ENCODE measurements at places on chromosomes 13 and 19.

DNA sequence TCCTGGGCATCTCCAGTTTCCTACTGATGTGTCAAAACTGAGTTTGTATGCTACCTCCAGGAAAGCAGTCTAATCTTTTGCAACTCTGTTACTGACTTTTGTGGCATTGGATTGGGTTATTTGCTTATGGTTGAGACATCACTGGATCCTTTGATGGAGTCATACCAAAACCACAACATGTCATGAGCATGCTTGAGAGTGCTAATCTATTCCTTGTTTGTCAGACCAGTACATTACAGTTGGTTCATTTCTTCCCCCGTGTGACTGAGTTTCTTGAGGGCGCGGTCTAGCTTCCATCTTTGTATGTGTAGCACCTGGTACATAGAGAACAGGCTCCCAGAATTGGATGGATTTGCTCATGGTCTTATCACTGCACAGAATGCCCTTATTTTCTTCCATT lies 43.2 kb downstream of the SUGT1 start:
- no peak for DNase-seq

GRCh38 chr19:38837656-38838121 lies 6.1 kb upstream of the ECH1 start:
- no peak for DNase-seq

DNA sequence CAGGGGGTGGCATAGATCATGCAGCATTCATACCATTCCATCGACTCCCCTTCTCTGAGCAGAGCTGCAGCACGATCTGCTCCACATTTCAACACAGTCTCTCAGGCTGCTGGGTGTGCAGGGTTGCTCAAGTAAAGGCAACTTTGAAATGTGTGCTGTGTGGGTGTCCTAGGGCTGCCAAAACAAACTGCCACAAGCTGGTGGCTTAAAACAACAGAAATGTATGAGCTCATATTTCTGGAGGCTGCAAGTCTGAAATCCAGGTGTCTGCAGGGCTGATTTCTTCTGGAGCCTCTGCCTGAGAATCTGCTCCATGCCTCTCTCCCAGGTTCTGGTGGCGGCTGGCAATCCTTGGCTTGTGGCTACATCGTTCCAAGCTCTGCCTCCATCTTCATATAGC lies 63.7 kb upstream of the WDFY2 start:
- no peak for DNase-seq

GRCh38 chr19:35742121-35742724 lies at the start of gene IGFLR1:
TSS of gene IGFLR1 (minus strand) at chr19:35742452. CDS start at chr19:35741180, 1,272 bp downstream.
- DNase-seq, result no peak

GRCh38 chr13:98519976-98520375 lies 56.9 kb downstream of the STK24 start:
- no peak for DNase-seq

- no peak for DNase-seq
Measured at GRCh38 chr13:114112826-114113322, 19.5 kb downstream of the RASA3 start.

- DNase-seq, result no peak
Measured at GRCh38 chr13:73351730-73352129, 292.9 kb downstream of the KLF5 start.

- no peak for DNase-seq
Measured at GRCh38 chr19:8904597-8904996, 72.4 kb downstream of the MBD3L1 start.

DNA sequence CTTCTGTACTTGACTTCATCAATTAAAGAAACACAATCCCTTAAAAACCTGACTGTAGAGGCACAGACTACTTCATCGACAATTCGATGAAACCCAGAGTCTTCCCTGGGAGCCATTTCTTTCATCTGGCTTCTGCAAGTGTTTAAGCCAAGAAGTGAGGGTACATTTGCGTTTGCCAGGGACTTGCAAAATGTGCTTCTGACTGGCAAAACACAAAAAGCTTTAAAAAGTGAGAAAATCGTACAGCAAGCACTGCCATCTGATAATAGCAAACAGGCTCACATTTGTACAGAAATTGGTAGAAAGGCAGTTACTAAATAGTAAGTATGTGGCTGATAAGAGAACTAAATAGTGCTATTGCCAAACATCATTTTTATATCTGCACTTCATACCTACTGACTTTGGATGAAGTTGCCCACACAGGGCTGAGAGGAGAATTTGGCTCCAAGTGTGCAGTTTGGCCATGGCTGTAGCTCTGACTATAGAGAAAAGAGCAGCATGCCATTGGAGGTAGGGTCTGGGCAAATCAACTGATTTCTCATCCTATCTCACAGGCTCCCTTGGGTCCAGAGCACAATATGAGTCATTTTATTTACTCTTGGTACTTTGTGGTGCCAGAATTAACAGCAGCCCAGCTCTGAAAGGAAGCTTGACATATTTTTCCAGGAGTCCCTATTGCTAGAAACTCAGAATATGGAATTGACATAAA lies 358.1 kb downstream of the OXGR1 start:
- DNase-seq, result no peak

- DNase-seq, result no peak
Measured at GRCh38 chr13:46926916-46927590, 30.2 kb upstream of the HTR2A start.

- no peak for DNase-seq
Measured at GRCh38 chr19:33399745-33400681, 26.5 kb downstream of the CEBPG start.

- DNase-seq, result no peak
Measured at GRCh38 chr19:738509-739128, 12.3 kb upstream of the MISP start.

GRCh38 chr13:35804901-35805300 lies 326.3 kb downstream of the DCLK1 start:
- DNase-seq, result no peak

DNA sequence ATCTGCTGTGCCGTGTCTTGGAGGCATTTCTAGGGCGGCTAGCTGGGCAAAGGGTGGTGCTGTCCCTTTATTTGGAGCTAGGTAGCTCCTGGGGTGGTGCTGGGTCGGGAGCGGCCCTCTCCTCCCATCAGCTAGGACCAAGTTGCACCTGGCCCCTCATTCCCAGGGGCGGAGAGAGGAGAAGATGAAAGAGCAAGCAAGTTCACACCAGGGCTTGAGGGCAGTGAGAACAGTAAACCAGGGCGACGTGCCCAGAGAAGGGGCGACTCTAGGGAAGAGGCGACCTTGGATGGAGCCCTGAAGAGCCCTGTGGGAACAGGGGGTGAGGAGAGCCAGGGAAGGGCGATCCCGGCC lies 17.0 kb upstream of the KCNN1 start:
- DNase-seq, result no peak

GRCh38 chr13:20247403-20247802 lies 15.3 kb upstream of the GJB6 start:
- DNase-seq, result no peak

DNA sequence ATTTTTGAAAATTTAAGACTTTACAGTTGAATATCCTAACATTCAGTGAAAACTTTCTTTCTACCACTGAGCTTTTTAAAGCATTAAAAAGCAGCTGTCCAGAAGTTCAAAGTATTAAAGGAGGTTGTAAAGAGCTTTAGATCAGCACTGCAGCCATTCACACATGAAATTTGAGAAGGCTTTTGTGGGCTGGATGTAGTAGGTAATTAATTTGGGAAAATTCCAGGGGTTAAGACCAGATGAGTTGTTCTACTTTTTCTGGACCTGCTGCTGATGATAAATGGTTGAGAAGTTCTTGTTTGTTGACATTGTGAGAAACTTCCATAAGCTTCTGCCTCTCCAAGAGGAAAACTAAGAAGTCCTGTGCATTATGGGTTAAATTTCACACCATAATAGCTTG lies 1779.6 kb upstream of the PRR20A start:
- DNase-seq, result peak; percentile 22

DNA sequence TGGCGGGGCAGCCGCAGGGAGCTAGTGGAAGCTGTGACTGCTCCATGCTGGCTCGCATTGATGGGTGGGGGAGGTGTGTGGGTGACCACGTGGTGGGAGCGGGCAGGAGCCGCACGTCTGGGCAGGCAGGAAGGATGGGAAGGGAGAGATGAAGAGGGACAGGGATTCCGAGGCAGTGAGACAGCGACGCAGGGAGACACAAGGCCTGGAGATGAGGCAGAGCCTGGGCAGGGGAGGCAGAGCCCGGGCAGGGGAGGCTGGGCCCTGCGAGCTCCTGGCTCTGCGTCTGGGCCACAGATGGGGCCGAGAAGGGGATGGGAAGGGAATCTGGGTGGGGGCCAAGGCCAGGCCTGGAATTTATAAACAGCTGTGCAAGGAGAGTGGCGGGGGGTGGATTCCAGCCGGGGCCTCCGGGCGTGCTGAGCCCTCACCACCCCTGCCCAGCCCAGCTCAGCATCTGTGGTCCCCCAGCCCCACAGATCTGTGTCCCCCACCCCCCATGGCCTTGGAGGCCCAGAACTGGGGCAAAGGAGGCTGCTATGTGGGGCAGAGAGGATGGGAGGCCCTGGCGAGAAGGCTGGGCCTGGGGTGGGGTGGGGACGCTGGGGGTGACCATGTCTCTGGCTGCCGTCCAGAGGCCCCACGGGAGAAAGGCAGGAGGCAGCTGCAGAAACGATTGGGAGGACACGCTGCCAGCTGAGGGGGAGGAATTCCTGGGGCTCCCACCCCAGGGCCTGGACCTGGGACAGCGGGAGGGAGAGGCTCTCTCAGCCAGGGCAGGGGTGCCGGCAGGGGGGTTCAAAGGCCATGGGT lies 6.0 kb downstream of the EHD2 start:
- peak; percentile 77 for DNase-seq

DNA sequence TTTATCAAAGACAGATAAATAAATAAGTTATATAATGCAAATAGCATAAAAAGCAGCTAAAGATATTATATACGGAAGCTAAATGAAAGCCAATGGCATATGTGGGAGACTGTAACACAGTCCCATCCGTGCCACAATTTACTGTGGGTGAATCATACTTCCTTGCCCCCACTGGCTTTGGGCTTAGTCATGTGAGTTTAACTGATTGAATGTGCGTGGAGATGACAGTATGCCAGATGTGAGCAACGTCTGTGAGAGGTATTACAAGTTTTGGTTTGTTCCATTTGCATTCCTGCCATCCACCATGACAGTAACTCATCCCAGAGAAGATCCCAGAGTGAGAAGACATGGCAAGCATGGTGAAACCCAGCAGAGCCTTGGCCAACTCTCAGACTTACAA lies 340.0 kb downstream of the SUCLA2 start:
- no peak for DNase-seq

DNA sequence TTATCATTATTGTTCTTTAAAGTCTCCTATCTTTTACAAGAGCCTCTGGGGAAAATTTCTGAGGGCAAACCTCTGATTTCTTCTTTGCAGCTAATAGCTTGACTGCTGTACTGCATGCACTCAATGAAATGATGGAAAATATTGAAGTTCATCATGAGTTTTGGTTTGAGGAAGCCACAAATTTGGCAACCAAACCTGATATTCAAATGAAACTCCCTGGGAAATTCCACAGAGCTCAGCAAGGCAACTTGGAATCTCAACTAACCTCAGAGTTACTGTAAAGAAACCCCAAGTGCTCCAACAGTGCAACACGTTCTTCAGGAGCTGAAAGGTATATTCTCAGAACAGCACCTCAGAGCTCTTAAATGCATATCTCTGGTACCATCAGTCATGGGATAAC lies 14.2 kb upstream of the RNF6 start:
- DNase-seq, result no peak

GRCh38 chr13:76500894-76501293 lies 385.3 kb downstream of the KCTD12 start:
- DNase-seq, result no peak

GRCh38 chr19:13018035-13018914 lies 23.0 kb downstream of the NFIX start:
- DNase-seq, result no peak

GRCh38 chr13:95636853-95637252 lies 7.7 kb downstream of the DZIP1 start:
- DNase-seq, result no peak

DNA sequence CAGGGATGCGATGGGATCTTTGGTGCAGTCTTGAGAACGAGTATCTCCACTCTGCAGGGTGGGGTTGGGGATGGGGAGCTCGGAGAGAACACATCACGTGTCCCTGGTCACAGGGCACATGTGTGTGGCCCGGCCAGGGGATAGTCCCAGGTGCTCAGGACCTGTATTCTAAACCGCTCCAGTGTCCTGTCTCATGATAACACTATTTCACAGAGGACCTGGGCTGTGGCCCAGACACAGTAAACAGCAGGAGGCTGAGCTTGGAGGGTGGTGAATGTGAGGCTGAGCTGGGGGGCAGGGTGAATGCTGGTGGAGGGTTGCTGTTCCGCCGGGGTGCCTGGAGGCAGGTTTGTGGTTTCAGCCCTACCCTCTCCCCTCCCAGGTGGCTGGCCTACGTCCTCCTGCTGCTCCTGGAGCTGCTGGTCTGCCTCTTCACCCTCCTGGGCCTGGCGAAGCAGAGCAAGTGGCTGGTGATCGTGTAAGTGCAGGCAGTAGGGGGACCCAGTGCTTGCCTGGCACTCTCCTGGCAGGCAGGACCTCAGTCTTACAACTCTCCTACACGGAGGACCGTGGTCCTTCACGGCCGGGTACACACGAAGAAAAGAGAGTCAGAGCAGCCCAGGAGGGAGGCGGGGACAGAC lies 11.1 kb downstream of the TTYH1 start:
- DNase-seq, result no peak

- no peak for DNase-seq
Measured at GRCh38 chr13:99704390-99704789, 203.1 kb downstream of the TM9SF2 start.

DNA sequence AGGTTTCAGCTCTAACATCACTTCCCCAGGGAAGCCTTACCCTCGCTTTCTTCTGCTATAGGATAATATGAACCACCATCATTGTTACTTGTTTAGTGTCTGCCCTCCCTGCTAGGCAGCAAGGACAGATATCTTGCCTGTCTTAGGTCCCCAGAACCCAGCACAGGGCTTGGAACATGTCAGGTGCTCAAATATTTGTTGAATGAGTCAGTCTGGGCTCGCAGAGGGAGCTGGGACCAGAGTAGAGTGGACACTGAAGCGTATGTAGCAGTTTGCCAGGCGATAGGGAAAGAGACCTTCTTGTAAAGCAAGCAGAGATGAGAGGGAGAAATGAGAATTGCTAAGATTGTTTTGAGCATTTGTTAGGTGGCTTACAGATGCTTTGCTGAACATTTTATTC lies 11.7 kb downstream of the BCKDHA start:
- DNase-seq, result no peak

GRCh38 chr13:98475522-98475921 lies 101.4 kb downstream of the STK24 start:
- DNase-seq, result no peak

DNA sequence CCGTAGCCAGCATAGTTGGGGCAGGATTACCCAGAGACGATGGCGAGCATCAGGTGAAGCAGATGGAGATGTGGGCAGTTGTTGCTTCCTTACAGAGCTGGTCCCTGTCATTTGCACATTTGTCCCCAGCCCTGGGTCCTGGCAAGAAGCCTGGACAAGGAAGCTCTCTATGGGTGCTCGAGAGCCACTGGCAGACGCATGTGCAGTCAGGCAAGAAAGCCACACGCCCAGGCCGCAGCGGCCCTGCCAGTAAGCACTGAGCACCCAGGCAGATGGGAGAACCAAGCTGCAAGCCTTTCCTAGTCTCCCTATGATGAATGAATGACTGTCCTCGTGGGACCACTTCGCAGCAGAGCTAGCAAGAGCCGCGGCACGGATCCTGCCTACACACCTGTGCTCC lies 182.8 kb downstream of the FOXO1 start:
- DNase-seq, result no peak

- DNase-seq, result no peak
Measured at GRCh38 chr13:109362616-109363015, 423.8 kb downstream of the IRS2 start.

GRCh38 chr19:16036397-16036925 lies 39.8 kb upstream of the TPM4 start:
- DNase-seq, result no peak
